ENCODE measurements at places on chromosomes 7 and 10. TPM values are rescaled to one million over a fixed set of nuclear protein-coding genes. Genes with fewer than 3 reads are reported as not detected.
A peak's percentile ranks its signal among the peaks of the same experiment; 100 is the strongest.

GRCh38 chr7:69790977-69791724, 192.9 kb downstream of the AUTS2 start:
- DNase-seq: no peak

DNA sequence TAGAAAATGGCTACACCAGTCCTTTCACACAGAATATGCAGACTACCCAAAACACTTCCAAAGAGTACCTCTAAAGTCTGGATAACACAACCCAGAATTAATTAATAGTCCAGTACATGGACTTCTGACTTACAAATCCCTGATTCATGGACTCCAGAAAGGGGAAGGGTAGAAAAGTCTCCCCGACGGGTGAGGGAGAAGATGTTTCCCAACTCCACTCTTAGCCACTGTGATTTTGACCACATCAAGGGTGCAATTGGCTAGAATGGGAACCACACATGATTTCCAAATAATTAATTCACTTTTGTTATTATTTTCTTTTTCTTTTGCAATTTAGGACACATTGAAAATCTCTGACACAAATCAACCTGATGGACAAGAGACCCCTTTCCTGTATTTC, 1.4 kb downstream of the TMEM130 start:
- DNase-seq: no peak

DNA sequence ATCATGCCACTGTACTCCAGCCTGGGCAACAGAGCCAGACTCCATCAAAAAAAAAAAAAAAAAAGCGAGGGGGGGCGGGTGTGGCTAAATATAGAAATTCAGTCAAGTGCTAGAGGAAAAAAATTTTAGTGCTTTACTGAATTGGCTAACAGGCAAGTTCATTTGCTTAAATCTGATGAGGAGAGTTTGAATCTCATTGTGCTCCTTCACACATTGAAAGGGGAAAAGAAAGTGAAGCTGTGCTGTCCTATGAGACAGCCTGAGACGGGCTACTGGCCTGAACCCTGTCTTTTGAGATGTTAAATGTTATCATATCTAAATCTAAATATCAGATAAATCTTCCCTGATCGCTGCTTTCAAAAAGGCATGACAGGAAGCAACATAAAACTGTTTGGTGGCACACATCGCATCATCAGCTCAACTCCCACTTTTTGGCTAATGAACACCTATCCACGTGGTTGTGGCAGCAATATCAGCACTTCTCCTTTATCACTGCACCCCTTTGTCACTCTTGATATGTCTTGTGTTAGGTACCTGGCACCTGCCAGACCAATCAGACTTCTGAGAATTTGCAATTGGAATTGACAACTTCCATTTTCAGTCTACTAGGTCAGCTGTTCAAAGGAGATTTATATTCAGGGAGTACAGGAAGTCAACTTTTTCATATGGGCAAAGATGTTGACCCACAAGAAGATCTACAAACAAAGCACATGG, 14.0 kb upstream of the IFIT1B start:
- no peak for DNase-seq

- no peak for DNase-seq
Observed at GRCh38 chr10:127047878-127048238, 142.6 kb downstream of the DOCK1 start.

- DNase-seq: no peak
Observed at GRCh38 chr10:1603181-1603580, 134.1 kb downstream of the ADARB2 start.

GRCh38 chr10:30858499-30858898, 173.2 kb downstream of the ZNF438 start:
- no peak for DNase-seq

DNA sequence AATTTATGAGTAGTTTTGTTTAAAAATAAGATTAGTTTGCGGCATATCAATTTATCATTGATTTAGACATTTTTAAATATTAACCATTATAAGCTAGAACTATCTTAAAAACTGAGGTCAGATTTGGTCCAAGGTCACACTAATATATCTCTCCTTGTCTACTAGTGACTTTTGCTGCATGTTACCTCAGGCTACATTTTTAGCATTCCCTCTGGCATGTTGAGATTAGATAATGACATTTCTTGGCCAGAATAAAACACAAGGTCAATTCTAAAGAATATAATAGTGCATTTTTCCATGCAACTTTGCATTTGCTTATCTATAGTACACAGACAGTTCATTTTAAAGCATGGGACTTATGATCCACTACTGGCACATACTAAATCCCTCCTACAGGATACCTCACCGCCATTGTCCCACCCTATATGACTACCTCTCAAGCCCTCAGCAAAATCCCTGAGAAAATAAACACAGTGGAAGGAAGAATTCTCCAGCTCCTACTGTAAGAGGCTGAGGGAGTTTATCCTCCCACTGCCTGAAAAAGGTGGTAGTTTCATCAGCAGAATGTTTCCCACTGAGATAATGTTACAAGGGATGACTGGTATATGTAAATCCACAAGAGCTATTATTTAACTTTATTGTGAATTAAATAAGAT, 816.4 kb downstream of the GRM8 start:
- no peak for DNase-seq

- no peak for DNase-seq
Observed at GRCh38 chr10:91159254-91159783, 61.1 kb upstream of the PCGF5 start.

GRCh38 chr10:61455656-61456055, 2.5 kb upstream of the TMEM26 start:
- no peak for DNase-seq

DNA sequence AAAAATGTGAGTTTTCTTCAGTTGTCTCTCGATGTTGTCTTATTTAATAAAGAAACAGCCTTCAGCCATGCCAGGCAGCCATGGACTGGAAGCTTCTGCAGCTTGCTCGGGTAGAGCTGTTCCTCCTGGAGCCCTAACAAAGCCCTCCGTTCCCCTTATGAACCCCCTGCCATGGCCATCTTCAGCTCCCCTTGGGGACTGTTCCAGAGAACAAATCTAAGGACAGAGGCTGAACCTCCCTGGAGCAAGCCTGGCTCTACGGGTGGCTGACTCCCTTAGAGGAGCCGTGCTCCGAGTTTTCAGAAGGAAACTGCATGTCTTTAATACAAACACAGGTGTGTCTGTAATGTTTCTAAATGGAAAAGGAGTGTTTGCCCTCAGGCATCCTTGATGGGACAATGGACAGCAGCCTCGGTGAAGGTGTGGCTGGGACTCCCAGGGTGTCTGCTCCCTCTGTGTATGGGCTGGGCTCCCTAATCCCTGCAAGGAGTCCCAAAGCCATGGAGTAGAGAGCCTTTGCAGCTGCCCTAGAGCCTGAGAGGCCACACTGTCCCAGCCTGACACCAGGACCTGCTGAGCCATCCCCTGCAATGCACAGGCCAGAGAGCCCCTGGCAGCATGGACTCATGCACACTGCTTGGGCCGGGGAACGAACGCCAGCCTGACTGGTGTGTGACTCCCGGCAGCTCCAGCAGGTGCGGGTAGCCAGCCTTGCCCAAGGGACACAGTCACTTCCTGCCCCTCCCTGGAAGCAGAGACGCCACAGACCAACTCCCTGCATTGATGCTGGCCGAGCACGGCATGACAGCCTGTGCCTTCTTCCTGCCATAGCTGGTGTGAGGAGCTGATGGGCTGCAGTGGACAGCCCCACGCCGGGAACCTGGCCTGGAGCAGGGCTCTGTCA, 381.8 kb downstream of the TCERG1L start:
- DNase-seq: no peak

DNA sequence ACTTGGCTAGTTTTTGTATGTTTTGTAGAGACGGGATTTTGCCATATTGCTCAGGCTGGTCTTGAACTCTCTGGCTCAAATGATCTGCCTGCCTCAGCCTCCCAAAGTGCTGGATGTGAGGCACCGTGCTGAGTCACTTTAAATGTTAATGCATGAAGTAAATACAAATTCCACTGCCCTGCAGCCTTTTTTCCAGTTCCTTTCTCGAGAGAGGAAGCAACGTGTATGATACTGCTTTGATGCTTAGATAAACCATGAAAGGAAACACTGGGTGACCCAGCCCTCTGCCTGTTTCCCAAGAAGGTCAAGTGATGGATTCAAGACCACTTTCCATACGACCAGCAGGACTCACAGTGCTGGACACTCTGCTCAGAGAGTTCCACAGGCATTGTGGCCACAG, 11.3 kb upstream of the MRPS24 start:
- no peak for DNase-seq

DNA sequence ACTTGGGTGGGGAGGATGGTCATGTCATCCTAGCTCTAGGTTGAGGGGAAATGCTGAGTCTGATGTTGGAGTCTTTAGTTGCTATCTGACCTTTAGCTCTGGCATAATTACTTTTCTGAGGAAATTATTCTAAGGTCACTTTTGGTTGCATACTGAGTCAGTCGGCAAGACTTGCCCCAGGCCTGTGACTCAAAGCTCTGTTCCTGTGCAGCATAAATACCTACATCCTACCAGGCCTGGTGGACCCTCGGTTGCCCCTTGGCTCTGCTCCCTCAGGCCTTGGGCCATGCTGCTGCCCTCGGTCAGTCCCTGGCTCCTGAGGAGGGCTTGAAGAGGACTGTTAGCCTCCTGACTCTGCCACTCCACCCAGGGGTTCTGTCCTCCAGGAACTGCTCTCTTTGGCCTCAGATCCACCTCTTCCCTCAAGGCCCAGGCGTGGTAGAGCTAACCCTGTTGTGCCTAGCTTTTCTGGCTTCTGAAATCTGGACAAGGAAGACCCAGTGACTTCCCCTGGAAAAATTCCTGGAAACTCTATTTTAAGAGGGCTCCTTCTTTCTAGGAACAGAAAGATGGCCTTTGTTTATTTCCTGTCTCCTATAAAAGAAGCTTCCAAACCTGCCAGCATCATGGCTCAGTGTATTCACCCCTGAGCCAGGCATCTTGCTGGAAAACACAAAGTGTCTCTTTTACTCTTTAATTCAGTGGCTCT, 71.2 kb downstream of the TMEM178B start:
- no peak for DNase-seq

- no peak for DNase-seq
Observed at GRCh38 chr10:48579251-48579960, 25.5 kb downstream of the ARHGAP22 start.

GRCh38 chr10:3419719-3420495, 247.3 kb upstream of the PITRM1 start:
- DNase-seq: peak; percentile 29

DNA sequence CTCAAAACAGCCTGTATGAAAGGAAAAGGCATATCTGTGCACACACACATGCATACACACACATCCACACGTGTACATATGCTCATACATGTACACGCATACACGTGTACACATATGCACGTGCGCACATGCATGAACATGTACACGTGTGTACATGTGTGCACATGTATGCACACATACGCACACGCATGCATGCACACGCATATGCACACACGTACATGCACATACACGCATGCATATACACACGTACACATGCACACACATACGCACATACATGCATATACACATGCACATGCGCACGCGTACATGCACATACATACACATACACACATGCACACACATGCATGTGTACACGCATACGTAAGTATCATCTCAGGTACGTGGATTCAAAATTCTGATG, 19.4 kb downstream of the DIP2C start:
- no peak for DNase-seq

DNA sequence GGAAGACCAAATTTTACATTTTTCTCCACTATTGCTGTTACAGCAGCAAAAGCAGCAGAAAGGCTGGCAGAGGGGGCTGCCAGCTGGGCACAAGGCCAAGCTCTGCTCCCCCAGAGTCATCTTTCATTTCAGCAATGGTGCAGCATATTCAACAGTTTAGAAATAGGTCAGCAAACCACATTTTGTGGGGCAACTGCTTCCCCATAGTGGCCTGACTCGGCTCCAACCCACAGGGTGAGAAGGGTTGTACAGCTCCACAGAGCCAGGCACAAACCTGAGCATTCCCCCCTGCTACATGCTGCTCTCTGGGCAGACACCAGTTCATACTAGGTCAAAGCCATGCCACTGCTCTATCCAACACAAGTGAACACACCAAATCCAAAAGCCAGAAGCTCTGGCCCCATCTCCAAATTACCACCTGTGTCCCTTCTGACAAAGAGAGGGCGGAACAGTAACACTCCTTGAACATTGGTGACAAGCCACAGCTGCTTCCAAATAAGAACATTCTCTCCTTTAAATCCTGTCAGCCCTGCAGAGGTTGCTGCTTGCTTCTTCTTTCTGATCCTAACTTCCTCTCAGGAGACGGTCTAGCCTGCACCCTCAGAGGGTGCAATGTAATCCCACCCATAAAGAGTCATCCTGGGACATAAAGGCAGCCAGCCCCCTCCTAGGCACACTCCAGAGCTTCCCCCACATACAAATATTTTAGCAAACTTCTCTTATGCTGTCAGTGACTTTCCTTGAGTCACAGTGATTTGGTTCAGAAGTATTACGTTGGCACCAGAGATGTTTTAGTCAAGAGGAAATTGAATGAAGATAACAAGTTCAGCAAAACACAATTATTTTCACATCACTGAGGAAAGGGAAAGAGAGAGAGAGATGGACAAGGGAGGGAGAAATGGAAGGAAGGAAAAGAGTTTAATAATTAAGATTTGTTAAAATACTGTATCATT, 39.0 kb upstream of the SLIT1 start:
- DNase-seq: no peak

DNA sequence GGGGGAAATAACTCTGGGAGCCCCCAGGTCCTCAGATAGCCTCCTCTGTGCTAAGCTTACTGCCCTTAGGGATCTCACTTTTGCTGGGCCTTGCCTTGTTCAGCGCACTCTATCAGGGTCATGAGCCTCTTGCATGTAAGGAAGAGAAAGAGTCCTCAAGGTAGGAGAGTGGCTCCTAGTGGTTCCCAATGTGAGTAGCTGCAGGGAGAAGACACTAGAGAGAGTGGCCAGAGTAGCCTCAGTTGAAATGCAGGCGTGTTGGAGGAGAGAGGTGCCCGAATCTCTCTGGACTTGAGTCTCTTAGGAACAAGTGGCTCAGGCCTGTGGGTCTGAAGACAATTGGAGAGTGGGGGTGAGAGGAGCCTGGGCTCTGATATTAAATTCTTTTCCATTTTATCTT, 94.3 kb upstream of the SORCS3 start:
- no peak for DNase-seq

DNA sequence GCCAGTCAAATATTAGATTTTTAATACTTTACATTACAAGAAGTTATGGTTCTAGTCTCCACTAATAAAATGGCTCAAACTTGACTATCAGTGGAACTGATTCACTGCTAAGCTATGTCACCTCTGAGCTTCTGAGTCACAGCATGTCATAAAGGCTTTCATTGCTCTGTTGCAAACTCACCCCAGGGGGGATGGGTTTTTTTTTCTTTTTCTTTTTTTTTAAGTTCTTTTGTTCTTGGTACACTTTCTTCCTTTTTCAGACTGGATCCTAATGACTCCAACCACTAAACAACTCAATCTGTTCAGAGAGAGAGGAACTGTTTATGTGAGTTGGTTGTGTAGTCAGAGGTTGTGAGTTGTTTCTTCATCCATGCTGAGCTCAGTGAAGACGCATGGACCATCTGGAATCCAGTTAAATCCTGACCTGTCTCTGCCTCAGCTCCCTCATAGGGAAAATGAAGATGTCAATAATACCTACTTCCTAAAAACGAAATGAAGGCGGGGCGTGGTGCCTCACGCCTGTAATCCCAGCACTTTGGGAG, 11.0 kb downstream of the MYOF start:
- DNase-seq: no peak

GRCh38 chr7:140670343-140670935, 2.3 kb upstream of the ADCK2 start:
- DNase-seq: no peak

Gene MNX1
- total RNA-seq: not detected

Gene ARMS2
- not detected for total RNA-seq

Gene SRGN
- 1,340 TPM for total RNA-seq

Gene FAM180A
- not detected for total RNA-seq

Gene ADRA2A
- not detected for total RNA-seq

Gene MMP21
- total RNA-seq: 0.11 TPM

Gene CREB3L2
- 58.6 TPM for total RNA-seq

Gene HMX2
- not detected for total RNA-seq

Gene GALNT17
- total RNA-seq: not detected

Gene PRSS1
- total RNA-seq: not detected

Gene SEPHS1
- total RNA-seq: 61.9 TPM

Measured in activated T-helper 2 cell treated with anti-CD3 and anti-CD28 coated beads, Interferon-gamma antibody, Interleukin-2, Interleukin-4, amounts not matched to agents 10 μg/mL and 5 μg/mL and 100 μg/mL, durations not matched to agents 14 hours and 24 hours and 36 hours (primary cell).